Fibroblast of skin of back (primary cell): ENCODE measurements at places on chromosomes 13 and 19.

GRCh38 chr13:64256751-64257150 is 2841.1 kb upstream of the PCDH20 start:
- DNase-seq = no peak

DNA sequence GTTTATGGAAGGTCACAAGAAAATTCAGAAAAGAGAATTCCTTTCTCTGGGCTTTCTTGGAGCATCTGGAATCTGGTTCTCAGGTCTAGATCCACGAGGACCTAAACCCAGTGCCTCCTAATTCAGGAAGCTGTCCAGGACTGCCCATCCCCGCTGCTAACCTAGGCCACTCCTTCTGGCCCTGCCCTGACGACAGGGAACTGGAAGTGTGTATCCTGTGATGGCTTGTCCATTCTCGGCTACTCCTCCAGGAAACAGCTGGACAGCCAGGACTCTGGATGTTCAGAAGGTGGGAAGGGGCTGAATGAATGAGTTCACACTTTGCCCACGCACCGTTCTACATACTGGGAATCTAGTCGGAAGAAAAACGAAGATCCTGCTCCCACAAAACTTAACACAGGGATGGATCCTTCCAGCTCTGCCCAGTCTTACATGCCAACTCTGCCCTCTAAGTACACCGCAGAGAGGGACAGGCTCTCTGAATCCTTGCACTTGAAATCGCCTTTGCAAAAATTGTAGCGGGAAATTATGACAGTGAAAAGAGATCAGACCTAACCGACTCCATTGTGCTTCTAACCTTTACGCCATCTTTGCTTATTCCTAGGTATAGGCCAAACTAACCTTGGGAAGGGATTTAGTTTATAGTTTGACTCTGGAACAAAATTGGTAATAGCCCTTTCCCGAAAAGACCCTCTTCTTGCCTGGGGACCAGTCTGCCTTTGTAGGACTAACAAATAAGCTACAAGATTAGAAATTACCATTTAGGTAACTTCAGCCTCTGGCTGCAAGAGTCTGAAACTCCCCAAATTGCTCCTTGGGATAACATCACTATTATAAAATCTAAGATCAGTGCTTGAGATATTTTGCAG is 1.8 kb downstream of the LSM4 start:
- no peak for DNase-seq

DNA sequence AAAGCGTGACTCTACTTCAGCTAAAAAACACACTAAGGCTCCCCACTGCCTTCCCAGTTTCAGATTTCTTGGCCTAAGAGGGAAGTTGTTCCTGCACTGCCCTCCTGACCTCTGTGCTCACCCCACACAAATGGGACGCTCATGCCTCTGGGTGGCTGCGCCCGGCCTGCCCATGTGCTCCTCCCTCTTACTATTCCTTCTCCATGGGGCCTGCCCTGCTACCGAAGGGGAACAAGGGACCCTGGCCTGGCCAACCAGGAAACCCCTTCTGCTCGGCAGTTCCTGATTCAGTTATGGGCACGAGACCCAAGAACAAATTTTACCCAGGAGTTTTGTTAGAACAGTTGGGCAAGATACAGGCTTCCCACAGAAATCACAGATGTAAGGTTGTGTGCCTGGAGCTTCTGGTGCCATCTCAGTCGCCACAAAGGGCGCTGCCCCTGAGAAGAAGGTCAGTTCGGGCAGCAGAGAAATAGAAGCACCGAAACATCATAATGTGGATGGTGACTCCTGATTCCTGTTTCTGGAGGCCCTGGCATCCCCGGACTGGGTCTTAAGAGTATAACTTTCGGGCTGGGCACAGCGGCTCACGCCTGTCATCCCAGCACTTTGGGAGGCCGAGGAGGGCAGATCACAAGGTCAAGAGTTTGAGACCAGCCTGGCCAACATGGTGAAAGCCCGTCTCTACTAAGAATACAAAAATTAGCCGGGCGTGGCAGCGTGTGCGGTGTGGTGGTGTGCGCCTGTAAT is 5.4 kb upstream of the PLPP2 start:
- DNase-seq = no peak

DNA sequence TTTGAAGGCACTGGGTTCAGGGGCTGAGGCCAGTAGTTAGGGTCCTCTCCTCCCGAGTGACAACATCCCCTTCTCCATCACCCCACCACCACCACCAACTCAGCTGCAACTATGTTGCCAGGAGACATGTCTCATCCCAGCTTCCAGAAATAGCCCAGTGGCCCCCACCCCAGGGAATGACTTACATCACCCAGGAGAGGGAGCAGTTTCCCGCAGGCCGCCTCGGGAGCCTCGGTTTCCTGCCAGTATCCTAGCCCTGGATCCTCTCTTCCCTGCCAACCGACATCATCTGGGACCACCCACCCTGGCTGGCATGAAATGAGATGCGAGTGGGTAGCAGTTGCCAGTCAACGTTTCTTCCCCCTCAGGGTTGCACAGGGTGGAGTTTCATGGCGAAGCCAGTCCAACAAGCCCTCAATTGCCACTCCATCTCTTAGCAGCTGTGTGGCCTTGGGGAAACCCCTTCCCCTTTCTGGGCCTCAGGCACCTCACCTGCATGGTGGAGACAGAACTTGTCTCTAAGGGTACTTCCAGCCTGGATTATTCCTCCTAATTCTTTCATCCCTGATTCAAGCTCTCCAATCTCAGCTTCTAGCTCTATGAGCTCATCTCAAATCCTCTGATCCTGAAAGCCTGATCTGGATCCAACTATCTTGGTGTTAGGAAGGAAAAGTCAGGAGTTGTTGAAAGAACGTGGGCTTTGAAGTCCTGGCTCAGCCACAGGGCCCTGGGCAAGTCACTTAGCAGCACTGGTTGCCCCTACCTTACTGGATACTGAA is 3.9 kb upstream of the GSK3A start:
- DNase-seq = peak; percentile 86

GRCh38 chr13:97318532-97318931 is 96.4 kb downstream of the MBNL2 start:
- DNase-seq = no peak

DNA sequence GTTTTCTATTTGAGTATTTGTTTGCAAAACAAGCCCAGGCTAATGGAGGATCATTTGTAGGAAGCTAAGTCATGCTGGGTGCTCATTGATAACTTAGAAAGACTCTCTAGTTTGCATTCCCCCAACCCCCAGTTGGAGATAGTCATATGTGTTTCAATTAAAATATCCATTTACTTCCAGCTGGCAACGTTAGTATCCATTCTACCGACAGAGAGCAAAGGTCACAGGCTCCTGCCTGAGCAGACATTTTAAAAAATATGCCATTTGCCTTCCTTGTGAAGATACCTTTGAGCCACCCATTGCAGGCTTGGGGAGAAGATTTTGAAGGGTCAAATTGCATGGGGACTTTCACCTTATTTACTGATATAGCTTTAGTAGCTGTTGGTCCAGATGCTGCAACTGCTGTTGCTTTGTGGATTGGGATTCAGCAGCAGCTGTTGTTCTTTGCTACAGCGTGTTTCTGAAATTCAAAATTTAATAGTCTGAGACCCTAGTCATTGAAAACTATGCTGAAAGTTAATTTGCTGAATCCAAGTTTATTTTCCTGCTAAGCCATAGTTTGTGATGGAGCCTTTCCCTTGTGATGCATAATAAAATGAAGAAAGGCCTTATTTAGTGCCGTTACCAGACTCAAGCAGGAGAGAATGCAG is 335.1 kb downstream of the GPC6 start:
- DNase-seq = no peak

DNA sequence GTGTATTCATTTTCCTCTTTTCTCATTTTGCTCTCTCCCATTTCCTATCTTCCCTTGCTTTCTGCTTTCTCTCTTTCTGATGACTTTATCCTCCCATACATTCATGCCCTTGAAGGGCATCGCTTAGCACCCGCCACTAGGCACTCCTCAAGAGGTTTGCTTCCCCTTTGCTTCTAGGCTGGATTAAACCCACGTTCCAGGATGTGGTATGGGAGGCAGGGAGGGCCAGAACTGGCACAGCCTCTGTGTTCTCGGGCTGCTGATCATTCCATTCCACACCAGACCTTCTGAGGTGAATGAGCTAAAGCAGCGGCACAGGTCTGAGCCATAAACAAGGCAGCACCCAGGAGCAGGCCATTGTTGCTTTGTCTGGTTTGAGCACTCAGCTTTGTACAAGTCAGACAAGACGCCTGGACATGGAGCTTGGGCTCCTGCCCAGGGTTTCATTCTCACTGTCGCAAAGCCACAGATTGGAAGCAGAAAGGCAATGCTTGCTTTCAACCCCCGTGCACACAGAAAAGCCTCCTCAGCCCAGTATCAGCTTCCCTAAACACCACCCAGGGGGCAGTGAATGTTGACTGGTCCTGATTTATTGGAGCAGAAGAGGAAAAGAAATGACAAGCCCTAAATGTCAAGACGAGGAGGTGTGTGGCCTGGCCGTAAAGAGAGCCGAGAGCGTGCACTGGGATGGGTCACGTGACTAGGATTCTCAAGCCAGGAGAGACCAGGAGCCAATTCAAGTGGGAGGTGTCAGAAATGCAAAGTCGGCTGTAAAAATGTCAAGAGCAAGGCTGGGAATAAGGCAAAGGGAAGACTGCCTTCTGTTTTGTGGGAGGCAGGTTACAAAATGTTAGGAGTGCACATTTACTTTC is 218.0 kb upstream of the SERP2 start:
- DNase-seq = peak; percentile 17

DNA sequence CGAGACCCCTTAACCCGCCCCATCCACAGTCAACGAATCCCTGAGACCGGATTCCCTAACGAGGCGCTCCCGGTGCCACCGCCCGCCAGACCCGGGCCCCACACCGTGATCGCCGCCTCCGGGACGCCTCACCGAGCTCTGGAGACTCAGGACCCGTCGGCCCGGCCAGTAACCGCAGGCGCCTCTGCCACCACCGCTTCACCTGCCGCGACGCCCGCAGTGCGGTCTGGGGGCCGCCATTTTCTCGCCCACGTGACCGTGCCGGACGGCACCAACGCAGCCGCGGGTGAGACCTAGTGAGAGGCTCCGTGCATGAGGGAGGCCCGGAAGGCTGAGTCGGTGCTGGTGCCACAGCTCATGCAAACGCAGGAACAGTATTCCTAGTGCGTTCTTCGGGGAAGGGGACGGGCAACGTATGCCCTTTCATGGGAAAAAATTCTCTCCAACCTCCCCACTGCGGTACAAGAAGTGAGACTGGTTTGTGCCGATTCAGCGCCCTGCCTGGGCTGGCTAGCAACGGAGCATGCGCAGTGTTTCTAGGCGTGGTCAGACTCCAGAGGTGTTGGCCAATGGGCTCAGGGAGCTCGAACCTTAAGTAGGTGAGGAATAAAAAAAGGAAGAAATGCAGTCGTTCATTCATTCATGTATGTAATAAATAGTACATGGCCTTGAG is at the start of gene DOHH:
TSS of gene DOHH (minus strand) at position 246 of the 673 bp plus-strand sequence. CDS start 3,860 bp downstream, outside the sequence.
- peak; percentile 95 for DNase-seq

- no peak for DNase-seq
These were observed 134.9 kb downstream of the KCTD12 start for GRCh38 chr13:76751278-76751677.

GRCh38 chr13:77434289-77434688 is 101.2 kb upstream of the SCEL start:
- no peak for DNase-seq

DNA sequence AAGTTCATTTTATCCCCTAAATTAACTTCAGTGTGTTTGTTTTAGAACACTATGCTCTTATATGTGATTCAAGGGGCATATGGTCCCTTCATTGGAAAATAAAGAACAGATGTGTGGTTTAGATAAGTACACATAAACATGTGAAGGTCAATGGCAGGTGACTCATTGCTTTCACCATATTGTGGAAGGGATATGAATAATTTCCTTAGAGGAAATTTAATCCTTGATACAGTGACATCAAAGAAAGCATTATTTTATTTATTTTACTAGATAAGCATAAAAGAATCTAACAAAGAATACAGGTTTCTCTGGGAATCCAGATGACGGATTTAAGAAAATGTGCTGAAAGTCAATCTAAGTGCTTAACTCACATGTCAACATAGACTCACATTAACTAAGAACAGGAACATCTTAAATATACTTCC is 373.5 kb downstream of the KCTD12 start:
- peak; percentile 90 for DNase-seq

DNA sequence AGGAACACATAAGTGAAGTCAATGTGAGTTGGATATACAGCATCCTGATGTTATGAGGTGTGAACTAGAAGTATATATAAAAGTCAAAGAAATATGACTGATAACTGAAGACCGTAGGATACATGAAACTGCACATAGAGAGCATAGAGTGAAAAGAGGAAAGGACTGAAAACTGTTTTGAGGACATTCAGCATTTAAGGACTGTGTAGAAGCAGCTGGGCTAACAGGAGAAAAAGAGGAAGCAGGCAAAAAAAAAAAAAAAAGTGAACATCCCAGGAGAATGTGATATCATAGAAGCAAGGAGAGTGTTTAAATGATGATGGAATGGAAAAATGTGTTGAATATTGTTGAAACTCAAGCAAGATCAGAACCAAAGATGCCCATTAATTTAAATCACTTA is 363.5 kb downstream of the PCDH20 start:
- no peak for DNase-seq

DNA sequence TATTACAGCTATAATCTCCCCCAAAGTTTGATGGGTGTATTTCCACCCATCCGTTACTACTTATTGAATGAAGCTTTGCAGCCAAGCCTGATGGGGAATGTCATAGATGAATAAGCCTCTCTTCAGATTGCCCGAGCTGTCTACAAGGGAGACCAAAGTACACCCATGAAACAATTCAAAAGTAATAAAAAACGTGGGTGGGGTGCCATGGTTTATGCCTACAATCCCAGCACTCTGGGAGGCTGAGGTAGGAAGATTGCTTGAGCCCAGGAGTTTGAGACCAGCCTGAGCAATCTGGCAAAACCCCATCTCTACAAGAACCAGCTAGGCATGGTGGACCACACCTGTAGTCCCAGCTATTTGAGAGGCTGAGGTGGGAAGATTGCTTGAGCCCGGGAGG is 419.2 kb downstream of the FGF9 start:
- no peak for DNase-seq

DNA sequence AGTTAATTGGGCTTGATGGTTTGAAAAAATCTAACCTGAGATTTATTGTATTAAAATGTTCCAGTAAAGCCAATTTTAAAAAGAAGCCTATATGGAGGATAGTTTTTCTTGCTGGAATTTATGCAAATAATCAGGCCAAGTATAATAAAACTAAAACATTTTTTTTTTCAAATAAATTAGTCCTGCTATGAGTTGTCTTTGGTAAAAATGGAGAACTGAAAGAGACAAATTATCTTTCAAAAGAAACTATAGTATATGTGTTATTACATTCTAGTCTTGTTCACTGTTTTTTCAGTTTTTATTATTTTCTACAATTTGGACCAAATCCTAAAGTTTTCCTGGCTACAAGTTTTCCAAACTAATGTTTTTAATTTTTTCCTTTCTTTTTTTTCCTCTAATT is 468.9 kb downstream of the UQCRFS1 start:
- no peak for DNase-seq

- DNase-seq = no peak
These were observed 1074.4 kb upstream of the PRR20A start for GRCh38 chr13:56066321-56066720.

- DNase-seq = no peak
These were observed 63.2 kb downstream of the SHISA2 start for GRCh38 chr13:25988661-25989060.

GRCh38 chr13:75689686-75690085 is 53.6 kb downstream of the LMO7 start:
- DNase-seq = no peak
